Stimulated activated CD4-positive, alpha-beta T cell treated with anti-CD3 and anti-CD28 coated beads, Interleukin-2, amount 100 ng/mL, for 24 hours (primary cell): ENCODE measurements at places on chromosomes 5 and 9.
A peak's percentile ranks its signal among the peaks of the same experiment; 100 is the strongest.

GRCh38 chr5:170488570-170488969 is 15.2 kb upstream of the KCNIP1 start:
- no peak for DNase-seq

DNA sequence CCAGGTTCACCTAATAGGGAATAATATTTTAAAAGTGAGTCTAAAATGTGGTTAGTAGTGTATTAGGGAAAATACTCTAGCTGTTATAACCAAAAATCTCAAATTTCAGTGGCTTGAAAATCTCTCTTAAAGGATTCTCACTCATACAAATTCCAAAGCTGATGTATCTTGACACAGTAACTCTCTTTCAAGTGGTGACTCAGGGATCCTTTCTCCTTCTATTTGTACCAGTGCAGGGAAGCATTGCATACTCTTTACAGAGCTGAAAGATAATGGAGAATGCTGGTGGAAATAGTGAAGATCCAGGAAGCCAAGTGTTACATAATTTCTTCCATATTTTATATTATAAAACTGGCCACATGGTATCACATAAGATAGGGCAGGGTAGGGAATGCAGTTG is 560.2 kb upstream of the CDH9 start:
- no peak for DNase-seq

DNA sequence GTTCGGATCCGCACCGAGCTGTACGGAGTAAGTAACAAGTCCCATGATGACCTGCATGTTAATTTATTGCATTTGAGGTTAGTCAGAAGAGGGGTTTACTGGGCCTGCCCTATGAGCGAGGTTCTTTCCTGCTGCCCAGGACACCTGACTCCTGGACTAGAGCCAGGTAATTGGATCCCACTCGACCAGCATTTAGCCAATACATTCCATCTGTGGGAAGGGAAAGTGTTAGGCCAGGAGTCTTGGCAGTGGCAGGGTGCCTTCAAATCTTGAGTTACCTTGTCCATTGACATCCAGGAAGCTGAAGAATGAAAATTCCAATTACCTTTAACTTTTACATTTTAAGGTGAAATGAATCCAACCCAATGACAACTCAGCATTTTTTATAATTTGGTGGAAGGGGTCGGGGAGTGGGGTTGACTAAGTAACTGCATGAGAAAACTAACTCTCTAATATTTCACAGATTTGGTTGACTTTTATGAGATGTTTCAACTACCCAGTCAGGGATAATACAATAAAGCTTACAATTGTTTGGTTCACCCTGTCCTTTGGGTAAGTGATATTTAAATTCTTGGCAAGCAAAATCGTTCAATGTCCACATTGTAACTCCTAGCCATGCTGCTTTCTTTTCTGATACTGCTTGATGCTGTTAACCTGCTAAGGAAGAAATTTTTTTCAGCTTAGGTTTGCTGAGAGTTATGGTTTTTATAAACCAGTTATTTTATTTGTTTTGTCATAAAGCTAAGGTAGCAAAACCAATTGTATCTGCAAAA is 111.6 kb upstream of the IQGAP2 start:
- no peak for DNase-seq

- DNase-seq = no peak
These were observed 74.0 kb downstream of the KCNN2 start for GRCh38 chr5:114435885-114436299.

GRCh38 chr9:86946201-86947145 is 833 bp downstream of the GAS1 start:
- peak; percentile 65 for DNase-seq

GRCh38 chr9:104227108-104227507 is 133.0 kb downstream of the SMC2 start:
- no peak for DNase-seq
